ENCODE measurements at places on chromosomes 3 and 15.

DNA sequence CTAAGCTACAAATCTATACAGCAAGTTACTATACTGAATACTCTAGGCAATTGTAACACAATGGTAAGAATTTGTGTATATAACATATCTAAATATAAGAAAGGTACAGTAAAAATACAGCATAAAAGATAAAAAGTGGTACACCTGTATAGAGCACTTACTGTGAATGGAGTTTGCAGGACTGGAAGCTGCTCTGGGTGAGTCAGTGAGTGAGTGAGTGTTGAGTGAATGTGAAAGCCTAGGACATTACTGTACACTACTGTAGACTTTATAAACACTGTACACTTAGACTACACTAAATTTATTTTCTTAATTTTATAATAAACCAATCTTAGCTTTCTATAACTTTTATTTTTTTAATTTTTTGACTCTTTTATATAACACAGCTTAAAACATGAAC, 123.1 kb downstream of the ZMAT3 start:
- H3K4me1 ChIP-seq: no peaks in the 10 kb centered on the region
- no peak overlapping the region for H3K27ac ChIP-seq
- no peaks in the 10 kb centered on the region for H3K36me3 ChIP-seq
- H3K4me3 ChIP-seq: no peak overlapping the region

GRCh38 chr3:48543271-48543866, 13.2 kb downstream of the PFKFB4 start:
- no peak for DNase-seq
- no peaks in the 10 kb centered on the region for H3K27me3 ChIP-seq
- H3K4me1 ChIP-seq: no peaks in the 10 kb centered on the region

DNA sequence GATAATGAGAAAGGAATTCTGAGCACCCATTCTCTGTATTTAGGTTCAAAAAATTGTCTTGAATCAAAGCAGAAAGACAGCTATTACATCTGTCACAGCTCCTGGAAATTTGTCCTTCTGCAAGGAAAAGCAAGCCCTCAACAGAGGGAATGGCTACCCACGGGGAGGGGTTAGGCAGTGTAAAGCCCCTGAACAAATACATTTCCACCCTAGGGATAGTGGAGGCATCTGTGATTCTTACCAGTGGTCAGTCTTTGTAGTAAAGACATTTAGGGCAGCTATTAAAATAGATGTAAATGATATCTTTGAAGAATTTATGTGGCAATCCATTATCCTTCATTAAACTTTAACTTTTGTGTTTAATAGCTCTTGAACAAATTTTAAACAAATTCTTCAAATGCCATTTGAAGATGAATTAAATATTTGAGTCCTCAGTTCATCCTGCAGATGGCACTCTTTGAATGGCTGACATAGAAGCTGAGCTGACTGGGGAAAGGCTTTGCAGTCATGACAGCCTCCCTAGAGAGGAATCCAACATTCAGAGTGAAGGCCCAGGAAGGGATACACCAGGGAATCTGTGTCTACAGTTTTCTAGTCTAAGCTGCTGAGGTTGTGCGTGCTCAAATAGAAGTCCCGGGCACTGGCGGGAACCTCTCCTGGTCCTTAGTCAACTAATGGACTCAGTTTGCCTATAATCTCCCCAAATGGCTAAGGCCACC, 359.7 kb upstream of the ROPN1 start:
- H3K4me3 ChIP-seq: no peak overlapping the region
- DNase-seq: no peak
- H3K36me3 ChIP-seq: no peaks in the 10 kb centered on the region
- no peaks in the 10 kb centered on the region for H3K4me1 ChIP-seq
- no peak overlapping the region for H3K27ac ChIP-seq

- DNase-seq: no peak
- peak overlapping the region; percentile 79 for H3K4me3 ChIP-seq
- peaks cover 12% of the 10 kb centered on the region for H3K4me1 ChIP-seq
Observed at GRCh38 chr3:129121016-129121791, 400 bp downstream of the RAB43 start.

GRCh38 chr3:168121184-168122017, 25.7 kb upstream of the GOLIM4 start:
- no peaks in the 10 kb centered on the region for H3K4me1 ChIP-seq
- H3K27me3 ChIP-seq: no peaks in the 10 kb centered on the region
- DNase-seq: no peak
- H3K36me3 ChIP-seq: no peaks in the 10 kb centered on the region
- no peak overlapping the region for H3K4me3 ChIP-seq

GRCh38 chr3:152688313-152688712, 146.6 kb upstream of the P2RY1 start:
- no peak overlapping the region for H3K4me3 ChIP-seq
- DNase-seq: peak; percentile 5
- H3K27me3 ChIP-seq: no peaks in the 10 kb centered on the region
- H3K27ac ChIP-seq: no peak overlapping the region
- no peaks in the 10 kb centered on the region for H3K36me3 ChIP-seq
- no peaks in the 10 kb centered on the region for H3K4me1 ChIP-seq

DNA sequence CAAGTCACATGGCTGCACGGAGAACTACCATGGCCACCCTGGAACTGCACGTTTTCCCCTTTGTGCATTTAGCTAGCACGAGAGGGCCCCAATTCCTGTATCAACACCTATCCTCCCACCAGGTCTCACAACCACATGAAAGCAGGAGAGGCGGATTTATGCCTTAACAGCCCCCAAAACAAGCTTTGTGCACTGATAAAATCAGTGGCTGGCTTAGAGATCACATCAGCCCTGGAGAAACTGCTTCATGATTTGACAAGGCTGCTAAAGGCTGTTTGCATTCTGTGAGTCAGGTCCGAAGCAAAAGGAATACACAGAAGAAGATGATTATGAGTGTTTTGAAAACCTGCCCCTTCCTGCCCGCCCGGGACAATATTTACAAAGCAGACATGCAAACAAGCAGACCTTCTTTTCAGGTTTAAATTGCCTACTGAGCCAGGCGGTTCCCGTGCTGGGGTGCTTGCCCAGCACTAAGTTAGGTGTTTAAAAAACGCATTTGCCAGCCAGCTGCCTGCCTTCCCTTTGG, 25.9 kb downstream of the CEMIP start:
- H3K27me3 ChIP-seq: no peaks in the 10 kb centered on the region
- DNase-seq: no peak
- peaks cover 6% of the 10 kb centered on the region for H3K4me1 ChIP-seq
- H3K27ac ChIP-seq: no peak overlapping the region

- no peaks in the 10 kb centered on the region for H3K36me3 ChIP-seq
- no peak overlapping the region for H3K4me3 ChIP-seq
- no peaks in the 10 kb centered on the region for H3K27me3 ChIP-seq
- no peak for DNase-seq
- H3K4me1 ChIP-seq: no peaks in the 10 kb centered on the region
Observed at GRCh38 chr3:18892756-18893155, 255.6 kb upstream of the KCNH8 start.

DNA sequence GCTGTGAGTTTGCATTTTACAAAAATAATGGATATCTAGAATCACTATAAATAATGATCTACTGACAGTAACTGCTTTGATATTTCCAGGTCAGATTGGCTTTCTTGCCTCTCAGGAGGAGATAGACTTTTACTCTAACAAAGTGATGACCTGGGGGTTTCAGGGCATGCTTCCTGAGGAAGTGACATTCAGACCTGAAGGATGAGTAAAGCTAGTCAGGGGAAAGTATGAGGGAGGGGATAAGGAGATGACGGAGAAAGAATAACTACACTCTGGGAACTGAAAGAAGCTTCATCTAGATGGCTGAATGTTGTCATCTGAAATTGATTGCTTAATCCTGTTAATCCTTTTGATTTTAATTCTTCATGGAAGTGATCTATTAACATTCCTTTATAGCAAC, 32.2 kb downstream of the ARMC8 start:
- H3K4me3 ChIP-seq: no peak overlapping the region
- H3K4me1 ChIP-seq: no peaks in the 10 kb centered on the region
- no peak overlapping the region for H3K27ac ChIP-seq
- no peaks in the 10 kb centered on the region for H3K27me3 ChIP-seq

DNA sequence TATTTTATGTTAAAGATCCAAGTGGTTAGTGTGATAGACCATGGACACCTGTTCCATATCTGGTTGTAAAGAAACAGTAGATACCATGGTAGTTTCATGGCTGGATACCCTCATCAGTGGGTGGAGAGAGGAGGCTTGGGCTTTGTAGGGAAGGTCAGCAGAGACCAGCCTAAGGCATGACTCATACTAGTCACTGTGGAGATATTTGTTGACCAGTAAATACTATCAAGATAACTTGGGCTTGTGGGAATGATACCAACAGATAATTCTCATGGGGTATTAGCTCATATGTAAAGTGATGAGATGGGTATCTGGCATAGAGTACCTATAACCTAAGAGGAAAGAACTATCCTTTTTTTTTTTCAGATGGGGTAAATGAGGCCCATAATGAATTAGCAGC, 354.5 kb downstream of the CACNA2D3 start:
- no peak for DNase-seq
- no peak overlapping the region for H3K4me3 ChIP-seq
- H3K27ac ChIP-seq: no peak overlapping the region
- H3K4me1 ChIP-seq: no peaks in the 10 kb centered on the region

GRCh38 chr15:68244235-68244634, 14.7 kb upstream of the CLN6 start:
- H3K27me3 ChIP-seq: no peaks in the 10 kb centered on the region
- H3K4me3 ChIP-seq: no peak overlapping the region

DNA sequence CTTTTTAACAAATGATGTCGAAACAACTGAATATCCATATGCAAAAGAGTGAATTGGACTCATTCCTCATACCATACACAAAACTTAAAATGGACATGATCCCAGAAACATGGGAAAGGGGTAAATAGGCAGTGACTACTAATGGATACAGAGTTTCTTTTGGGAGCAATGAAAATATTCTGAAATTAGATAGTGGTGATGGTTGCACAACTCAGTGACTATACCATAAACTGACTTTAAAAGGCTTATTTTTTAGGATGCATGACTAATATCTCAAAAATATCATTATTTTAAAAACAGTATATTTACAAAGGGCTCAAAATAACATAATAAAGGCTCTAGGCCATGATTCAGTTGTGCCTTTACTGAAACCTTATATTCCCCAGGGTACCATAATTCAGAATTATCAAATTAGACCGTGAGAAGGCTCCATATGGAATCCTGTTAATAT, 16.3 kb upstream of the ATP13A3 start:
- no peaks in the 10 kb centered on the region for H3K4me1 ChIP-seq
- no peak overlapping the region for H3K27ac ChIP-seq
- H3K4me3 ChIP-seq: no peak overlapping the region
- H3K27me3 ChIP-seq: no peaks in the 10 kb centered on the region
- no peak for DNase-seq

- no peaks in the 10 kb centered on the region for H3K27me3 ChIP-seq
- no peaks in the 10 kb centered on the region for H3K4me1 ChIP-seq
- H3K27ac ChIP-seq: no peak overlapping the region
- no peaks in the 10 kb centered on the region for H3K36me3 ChIP-seq
- no peak for DNase-seq
- H3K4me3 ChIP-seq: no peak overlapping the region
Observed at GRCh38 chr3:111315930-111316587, 225.9 kb upstream of the CD96 start.

DNA sequence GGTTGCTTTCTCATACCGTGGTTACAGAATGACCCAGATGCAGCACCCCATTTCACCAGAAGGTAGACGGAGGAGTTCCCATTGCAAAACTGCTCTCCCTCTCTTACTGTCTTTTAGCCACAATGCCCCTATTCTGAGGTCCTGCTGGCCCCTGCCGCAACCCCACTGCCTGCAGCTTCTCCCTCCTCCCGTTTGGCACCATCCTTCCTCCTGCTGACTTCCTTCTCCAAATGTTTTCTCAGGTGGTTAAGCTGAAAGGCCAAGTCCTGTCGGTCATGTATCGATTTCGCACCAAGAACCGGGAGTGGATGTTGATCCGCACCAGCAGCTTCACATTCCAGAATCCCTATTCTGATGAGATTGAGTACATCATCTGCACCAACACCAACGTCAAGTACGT, 132.3 kb upstream of the ABHD17C start:
- H3K27ac ChIP-seq: no peak overlapping the region
- no peaks in the 10 kb centered on the region for H3K36me3 ChIP-seq
- no peak for DNase-seq
- H3K4me3 ChIP-seq: no peak overlapping the region

GRCh38 chr15:38275959-38276358, 23.3 kb downstream of the SPRED1 start:
- no peak for DNase-seq
- H3K27me3 ChIP-seq: no peaks in the 10 kb centered on the region
- H3K36me3 ChIP-seq: no peaks in the 10 kb centered on the region

- H3K27me3 ChIP-seq: no peaks in the 10 kb centered on the region
- no peaks in the 10 kb centered on the region for H3K36me3 ChIP-seq
- no peak for DNase-seq
- H3K4me1 ChIP-seq: no peaks in the 10 kb centered on the region
Observed at GRCh38 chr15:38896647-38897046, 332.0 kb upstream of the RASGRP1 start.

- H3K4me1 ChIP-seq: no peaks in the 10 kb centered on the region
- no peak for DNase-seq
- no peak overlapping the region for H3K4me3 ChIP-seq
Observed at GRCh38 chr15:35723852-35724251, 177.9 kb upstream of the DPH6 start.

DNA sequence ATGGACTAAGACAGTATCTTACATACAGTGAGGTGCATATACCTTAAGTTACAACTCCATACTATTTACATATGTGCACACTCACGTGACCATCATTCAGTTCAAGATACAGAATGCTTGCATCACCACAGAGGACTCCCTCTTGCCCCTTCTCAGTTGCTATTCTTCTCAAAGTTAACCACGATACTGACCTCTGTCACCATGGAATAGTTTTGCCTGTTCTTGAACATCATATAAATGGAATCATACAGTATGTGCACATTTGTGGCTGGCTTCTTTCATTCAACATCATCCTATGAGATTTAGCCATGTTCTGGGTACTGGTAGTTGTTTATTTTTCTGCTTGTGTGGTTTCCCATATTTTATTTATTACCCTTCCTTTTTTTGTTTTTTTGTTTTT, 10.4 kb upstream of the ZSCAN2 start:
- H3K27me3 ChIP-seq: no peaks in the 10 kb centered on the region
- H3K27ac ChIP-seq: no peak overlapping the region
- H3K4me1 ChIP-seq: peaks cover 11% of the 10 kb centered on the region
- no peak for DNase-seq
- no peak overlapping the region for H3K4me3 ChIP-seq
- no peaks in the 10 kb centered on the region for H3K36me3 ChIP-seq

Measured in H1 (cell line).